Fibroblast of skin of left quadriceps (primary cell): ENCODE measurements at places on chromosomes 12 and 14.

DNA sequence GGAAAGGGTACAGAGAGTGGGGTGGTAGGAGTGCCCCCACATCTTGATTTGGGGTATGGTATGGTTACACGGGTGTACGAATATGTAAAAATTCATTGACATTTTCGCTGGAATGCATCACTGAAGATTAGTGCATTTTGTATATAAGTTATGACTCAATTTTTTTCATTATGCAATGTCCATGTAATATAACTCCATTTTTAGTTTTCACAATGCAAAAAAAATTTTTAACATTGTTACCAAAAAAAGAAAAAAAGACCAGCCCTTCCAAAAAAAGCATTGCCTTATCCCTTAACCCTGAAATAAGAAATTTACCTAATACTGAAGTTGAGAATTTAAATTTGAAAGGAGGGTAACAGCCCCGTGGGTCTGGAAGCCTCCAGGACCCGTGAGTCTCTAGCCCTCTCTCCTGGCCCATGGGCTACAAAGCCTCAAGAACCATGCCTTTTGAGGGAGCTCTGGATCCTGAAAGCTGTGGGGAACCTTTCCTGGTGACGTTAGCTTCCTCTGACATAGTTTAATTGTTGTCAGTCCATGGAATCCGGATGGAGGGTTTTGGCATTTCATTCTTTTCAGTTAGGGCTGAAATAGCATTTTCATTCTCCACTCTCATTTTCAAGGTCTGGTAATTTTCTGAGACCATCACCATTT, 55.6 kb upstream of the ACTN1 start:
- DNase-seq, result no peak

- no peak for DNase-seq
These were observed 4.0 kb downstream of the CRIP2 start for GRCh38 chr14:105478398-105479251.

DNA sequence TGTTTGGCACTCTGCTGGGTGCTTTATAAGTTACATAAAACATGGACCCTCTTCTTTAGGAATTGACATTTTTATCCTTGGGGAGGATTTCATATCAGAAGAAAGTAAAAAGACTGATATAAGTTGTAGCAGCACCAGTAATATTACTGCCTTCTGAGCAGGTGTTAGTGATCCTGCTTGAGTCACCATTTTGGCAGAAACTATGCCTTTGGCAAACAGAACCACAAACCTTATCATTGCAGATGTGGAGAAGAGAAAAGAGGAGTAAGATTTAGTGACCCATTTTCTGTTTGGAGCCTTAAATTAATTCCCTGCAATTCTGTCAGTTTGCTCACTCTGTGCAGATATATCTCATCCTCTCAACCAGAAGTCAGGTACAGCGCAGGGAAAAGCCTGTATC, 23.0 kb downstream of the ZNF410 start:
- DNase-seq, result no peak

- DNase-seq, result no peak
These were observed 7.2 kb downstream of the HSP90AA1 start for GRCh38 chr14:102079700-102079979.

DNA sequence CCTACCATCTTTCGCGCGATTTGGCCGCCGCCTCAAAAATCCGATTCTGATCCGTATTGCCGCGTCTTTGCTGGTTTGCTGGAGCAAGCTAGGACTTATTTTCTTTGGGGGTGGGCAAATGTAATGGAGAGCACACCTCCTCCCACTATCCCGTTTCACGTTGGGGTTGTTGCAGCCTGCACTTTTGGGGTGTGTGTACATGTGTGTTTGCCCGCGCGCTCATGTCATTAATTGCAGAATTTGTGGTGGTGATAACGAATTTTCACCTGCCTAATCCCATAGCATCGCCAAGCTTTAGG, 657 bp downstream of the METAP2 start:
- no peak for DNase-seq

- no peak for DNase-seq
These were observed 56.4 kb downstream of the LRRC74A start for GRCh38 chr14:76882651-76883050.

GRCh38 chr12:51947246-51947996, 4.1 kb upstream of the ACVR1B start:
- DNase-seq, result no peak

DNA sequence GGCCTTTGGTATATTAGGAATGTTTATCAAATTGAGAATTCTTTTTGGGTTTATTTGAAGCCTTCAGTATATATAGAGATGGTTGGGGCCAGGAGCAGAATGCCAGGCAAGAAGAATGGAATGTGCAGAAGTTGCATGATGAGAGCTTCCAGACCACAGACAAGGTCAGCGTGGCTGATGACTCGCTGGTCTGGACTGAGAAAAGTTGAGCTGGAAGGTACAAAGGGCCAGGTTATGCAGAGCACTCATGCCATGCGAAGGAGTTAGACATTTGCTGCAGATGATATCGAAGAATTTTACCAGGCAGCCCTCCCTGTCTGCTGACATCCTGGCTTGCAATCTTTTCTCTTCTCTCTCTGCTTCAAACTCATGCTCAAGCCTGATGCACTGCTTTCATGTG, 196.2 kb upstream of the ARHGAP5 start:
- DNase-seq, result peak; percentile 74

DNA sequence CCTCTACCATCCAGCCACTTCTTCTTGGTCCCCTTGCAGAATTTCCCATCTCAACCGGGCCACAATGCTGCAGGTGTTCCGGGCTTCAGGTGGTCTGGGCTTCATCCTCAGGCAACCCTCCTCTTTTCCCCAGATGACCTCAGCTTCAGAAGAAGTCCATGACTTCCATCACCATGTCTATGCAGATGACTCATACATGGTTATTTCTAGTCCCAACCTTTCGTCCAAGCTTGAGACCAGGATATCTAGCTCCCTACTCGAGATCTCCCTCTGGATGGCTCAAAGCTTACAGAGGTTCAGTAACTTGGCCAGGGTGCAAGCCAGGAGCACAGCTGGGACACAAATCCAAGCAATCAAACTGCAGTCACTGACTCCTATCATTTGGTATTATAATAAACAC, 154.6 kb upstream of the NOS1 start:
- no peak for DNase-seq

GRCh38 chr14:90703841-90704737, 112.1 kb downstream of the TTC7B start:
- no peak for DNase-seq

GRCh38 chr14:99945732-99946651, 119.2 kb upstream of the EVL start:
- DNase-seq, result no peak

- DNase-seq, result no peak
These were observed 250.4 kb downstream of the FOXN3 start for GRCh38 chr14:89166633-89167032.

- no peak for DNase-seq
These were observed 33.1 kb downstream of the CPSF6 start for GRCh38 chr12:69272511-69272910.

DNA sequence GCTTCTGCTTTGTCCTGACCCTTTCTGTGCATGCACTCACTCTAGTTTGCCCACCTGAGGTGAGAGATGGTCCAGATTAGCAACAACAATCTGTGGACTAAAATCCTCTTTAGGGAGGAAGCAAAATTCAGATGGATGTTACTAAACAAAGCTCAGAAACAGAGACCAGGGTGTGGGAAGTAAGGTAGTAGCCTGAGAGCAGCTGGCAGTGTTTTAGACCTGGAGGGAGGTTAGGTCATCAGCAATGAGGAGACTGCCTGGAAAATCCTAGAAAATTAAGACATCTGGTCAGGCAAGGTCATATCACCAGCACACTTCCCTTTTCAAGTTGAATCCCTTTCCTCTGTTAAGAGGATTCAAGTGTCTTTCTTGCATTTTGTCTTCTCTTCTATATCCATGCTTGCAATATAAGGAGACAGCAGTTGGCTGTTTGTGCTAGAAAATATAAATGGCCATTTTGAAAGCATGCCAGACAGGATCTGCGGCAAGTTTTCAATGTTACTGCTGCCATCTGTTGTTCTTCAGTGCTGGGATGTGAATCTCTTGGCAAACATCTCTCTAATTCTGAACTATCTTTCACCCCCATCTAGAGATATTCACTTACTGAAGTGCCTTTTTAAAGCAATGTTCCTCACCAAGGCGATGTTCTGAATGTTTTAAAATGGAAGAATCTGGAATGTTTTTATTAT, 266.4 kb downstream of the NAV3 start:
- peak; percentile 51 for DNase-seq

DNA sequence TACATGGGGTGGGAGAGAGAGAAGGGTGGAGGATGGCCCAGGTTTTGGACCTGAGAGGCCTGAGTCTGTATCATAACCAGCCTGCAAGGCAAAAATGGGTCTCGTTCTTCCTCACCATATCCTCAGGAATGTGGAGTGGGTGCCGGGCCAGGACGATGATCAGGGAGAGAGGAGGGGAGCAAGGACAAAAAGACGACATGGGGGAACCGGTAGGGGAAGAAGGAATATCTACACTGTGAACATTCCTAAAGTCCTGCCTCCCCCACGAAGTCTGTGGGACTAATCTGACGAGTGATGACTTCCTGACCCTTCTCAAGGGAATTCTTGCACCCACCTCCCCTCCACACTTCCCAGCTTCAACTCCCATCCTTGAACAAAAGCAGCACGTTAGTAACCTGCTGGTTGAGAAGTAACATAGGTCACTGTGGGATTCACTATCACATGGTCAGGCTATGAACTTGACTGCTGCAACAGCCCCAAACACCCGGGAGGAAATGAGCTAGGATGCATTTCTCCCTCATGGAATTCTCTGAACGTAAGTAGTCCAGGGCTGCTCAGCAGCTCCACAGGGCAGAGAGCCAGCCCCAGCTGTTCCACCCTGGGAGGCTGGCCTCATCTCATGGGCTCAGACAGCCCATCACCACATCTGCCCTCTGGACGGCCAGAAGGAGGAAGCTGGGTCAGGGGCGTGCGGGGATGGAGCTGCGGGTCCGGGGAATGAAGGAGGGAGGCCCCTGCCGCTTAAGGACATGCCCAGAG, 36.8 kb upstream of the VWF start:
- DNase-seq, result peak; percentile 23

DNA sequence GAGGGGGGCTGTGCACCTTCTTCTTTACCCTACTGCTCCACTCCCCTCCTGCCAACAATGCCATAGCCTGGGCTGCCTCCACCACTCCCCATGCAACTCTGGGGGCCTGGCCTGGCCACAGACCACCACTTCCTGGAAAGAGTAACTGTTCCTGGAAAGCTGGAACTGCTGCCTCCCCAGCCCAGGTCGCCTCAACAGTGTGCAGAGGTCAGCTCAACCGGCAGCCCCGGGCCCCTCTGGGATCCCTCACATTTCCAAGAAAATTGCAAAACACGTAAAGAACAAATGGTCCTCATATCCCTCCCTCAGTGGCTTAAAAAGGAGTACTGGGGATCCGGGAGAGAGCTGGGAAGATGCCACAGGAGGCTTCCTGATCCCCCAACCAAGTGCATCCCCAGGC, 22.4 kb upstream of the DIO3 start:
- no peak for DNase-seq

DNA sequence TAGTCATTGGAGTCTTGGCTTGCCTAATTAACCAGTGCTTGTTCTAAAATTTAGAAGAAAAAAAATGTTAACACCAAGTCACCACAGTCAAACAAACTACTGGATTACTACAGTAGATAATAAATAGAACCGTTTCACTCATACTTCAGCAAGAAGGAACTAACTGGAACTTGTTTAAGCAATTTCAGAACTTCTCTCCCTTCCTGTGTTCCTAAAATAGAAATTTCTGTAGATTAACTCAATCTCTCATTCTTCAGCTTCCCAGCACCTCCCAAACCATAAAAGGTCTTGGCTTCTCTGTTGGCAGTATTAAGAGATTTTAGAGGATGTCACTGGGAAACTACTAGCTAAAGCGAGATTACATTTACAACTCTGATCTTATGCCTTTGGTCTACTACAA, 18.6 kb downstream of the GNS start:
- DNase-seq, result no peak

- DNase-seq, result peak; percentile 40
These were observed 36.1 kb downstream of the BAZ2A start for GRCh38 chr12:56593909-56594621.

- no peak for DNase-seq
These were observed 816 bp upstream of the SLC8A3 start for GRCh38 chr14:70189456-70190077.

DNA sequence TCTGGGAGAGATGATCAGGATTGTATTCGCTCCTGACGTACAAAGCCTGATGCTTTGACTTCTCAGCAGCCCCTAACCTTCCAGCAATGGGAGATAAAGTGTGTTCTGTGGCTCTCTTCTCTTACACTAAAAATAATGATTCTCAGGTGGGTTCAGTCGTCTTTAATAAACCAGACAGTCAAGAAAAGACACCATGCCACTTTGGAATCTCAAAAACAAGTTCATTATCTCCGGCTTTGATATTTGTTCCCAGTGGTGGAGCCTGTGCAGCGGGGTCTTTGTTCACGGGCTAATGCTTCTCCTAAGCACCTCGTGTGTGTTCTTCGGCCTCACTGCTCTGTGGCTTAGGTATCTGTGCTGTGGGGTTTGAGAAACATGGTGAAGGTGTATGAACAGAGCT, 1.6 kb downstream of the ACVR1B start:
- DNase-seq, result no peak

- no peak for DNase-seq
These were observed 164.5 kb downstream of the TMTC3 start for GRCh38 chr12:88306471-88307069.

GRCh38 chr12:48788524-48788853, 400 bp downstream of the ADCY6 start:
- DNase-seq, result no peak

- no peak for DNase-seq
These were observed 180.0 kb downstream of the ESR2 start for GRCh38 chr14:64114166-64114565.

DNA sequence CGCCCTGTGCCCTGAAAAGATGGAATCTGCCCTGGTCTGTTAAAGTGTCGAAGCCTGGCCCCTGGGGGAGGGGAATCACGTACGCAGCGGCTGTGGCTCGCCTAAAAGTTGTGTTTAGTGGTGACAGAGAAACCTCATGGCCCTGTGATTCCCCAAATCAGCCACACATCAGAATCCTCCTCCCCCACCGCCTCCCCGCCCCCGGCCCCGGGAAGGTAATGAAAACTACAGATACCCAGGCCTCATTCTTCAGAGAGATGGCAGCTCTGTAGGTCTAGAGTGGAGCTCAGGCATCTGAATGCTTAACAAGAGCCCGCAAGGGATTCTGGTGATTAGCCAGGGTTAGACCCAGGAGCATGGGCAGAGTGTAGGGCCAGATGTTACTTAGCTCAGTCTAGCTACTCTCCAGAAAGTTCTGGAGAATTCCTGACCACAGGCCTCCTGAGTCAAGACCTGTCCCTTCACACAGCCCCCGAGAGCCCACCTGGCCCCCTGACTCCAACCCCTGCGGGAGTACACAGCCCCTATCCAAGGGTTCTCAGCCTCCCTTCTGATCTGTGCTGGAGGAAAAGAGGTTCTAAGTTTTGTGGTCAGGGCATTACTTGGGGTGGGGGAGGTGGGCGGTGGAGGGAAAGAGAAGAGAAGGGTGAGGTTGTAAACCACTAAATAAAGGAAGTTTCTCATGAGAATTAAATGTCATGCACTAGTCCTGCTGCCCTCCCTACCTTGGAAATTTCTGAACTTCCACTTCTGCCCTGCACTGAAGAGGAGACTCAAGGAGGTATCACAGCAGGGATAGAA, 114.8 kb downstream of the PLXNC1 start:
- DNase-seq, result no peak
